ENCODE measurements at places on chromosomes 12 and 14.
A peak's percentile ranks its signal among the peaks of the same experiment; 100 is the strongest.

DNA sequence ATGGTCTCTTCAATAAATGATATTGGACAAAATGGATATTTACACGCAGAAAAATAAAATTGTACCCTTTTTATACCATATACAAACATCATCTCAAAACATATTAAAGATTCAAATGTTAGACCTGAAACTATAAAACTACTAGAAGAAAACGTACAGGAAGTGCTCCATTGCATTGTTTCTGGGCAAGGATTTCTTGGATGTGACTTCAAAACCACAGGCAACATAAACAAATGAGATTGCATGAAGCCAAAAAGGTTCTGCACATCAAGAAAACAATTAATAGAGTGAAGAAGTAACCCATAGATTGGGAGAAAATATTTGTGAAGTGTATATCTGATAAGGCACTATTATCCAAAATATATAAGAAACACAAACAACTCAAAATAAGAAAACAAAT lies 812.4 kb downstream of the NRXN3 start:
- no peak for DNase-seq

GRCh38 chr12:1795221-1795784 lies 25.1 kb upstream of the LRTM2 start:
- DNase-seq = no peak

GRCh38 chr14:74647061-74647677 lies 35.1 kb upstream of the LTBP2 start:
- no peak for DNase-seq

- no peak for DNase-seq
These were observed 867 bp downstream of the RHOJ start for GRCh38 chr14:63205044-63205575.

DNA sequence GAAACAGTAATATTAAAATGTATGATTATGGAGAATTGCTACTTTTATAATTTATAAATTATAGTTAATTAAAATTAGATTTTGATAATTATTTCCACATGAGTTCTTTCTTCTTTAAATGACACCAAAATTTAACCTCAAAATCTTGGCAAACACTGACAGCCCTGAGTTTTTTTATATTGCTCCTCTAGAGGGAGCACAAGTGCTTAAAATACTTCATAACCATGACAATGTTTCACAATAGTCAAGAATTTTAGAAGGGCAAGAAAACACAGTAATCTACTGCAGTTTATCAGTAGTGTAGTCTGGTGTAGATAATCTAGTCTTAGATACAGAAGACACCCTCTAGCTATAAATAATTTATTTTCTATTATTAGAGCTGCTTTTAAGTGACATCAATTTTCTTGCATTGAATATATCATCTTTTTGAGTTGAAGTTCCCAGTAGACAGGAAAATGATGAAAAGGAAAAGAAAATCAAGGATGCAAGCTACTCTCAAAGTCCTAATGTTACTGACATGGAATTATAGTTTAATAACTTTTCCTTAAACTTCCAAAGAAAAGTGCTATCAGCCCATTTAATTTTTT lies 14.3 kb upstream of the PTGER2 start:
- peak; percentile 38 for DNase-seq

DNA sequence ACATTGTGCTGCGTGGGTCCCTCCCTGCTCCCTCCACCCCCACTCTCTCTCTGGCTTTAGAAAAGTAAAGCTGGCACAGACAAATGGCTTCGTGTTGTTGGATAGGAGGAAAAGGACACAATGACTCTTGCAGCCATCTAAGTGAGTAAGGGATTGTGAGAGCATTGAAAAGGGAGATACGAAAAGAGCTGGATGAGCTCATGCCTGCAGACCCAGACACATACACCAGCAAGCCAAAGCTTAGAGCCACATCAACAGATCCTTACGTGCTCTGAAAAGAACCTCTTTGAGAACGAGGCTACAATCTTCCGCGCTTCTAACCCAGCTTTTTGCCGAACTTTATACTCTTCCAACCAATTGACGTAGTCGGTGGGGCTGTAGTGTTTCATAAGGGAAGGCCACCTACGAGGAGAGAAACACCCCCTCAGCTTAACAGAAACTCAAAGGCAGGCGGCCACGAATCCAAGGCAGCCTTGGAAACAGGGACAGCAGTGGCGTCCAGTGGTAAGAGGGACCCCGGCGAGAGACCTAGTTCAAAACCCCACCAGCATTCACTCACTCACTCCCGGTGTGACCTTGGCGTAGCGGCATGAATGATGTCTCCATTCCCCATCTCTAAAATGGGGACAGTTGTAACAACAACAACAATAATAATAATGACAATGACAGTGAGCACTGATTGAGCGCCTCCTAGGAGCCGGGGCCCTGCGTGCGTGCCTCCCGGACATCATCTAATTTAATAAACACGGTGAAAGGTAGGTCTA lies 1.1 kb downstream of the FBXO21 start:
- DNase-seq = peak; percentile 24

GRCh38 chr12:69339999-69340398 lies 8.2 kb upstream of the LYZ start:
- no peak for DNase-seq

DNA sequence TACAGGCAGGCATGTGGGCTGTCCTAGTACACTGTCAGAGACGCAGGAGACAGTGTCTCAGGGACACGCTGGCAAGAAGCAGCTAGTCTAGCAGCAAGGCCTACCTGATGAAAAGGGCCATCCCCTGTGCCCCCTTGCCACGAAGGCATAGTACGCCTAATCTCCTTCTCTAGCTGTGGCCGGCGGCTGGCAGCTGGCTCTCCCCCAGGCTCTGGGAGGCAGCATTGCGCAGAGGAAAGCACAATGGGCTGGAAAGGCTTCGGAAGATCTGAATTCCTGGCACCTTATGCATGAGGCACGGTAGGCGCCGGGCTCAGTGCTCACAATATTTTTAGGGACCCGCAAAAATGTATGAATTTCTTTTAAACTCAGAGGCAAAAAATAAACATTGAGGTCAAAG lies 16.0 kb upstream of the PLEKHH1 start:
- DNase-seq = no peak

DNA sequence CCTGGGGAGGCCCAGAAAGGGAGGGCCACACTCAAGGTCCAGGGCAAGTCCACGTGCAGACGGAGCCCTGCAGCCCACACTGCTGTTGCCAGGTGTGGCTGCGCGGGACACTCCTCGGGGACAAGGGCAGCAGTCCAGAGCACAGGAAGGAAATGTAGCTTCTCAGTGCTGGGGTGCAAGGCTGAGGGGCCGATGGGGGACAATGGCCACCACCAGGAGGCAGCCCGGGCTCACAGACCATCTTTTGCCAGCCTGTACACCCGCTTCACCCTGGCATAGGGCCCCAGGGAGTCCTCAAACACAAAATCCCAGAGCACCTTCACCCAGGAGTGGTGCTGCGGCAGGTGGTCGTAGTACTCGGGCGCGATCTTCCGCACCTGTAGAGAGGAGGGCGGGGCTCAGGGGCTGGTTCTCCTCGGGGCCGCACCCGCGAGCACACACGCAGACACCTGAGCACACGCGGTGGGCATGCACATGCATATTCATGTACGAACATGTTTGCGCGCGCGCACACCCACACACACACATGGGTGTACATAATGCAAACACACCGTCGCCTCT lies 12.8 kb downstream of the DEGS2 start:
- no peak for DNase-seq

DNA sequence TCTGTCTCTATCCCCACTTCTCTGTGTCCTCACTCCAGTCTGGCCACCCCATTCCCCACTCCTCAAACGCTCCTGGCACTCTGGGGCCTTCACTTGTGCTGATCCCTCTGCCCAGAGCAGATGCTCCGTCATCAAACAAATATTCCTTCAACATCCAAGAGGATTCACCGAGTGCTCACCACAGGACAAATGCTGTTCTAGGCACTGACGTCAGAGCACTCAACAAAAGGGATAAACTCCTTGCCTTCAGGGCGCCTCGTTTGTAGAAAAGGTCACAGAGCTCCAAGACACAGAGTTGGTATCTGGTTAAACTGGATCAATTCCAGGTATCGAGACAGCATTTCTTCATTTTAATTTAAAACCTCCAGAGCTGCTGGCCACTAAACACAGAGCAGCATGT lies 35.3 kb downstream of the PSMC1 start:
- no peak for DNase-seq

- DNase-seq = no peak
These were observed 393.4 kb upstream of the SEL1L start for GRCh38 chr14:81927070-81927469.

DNA sequence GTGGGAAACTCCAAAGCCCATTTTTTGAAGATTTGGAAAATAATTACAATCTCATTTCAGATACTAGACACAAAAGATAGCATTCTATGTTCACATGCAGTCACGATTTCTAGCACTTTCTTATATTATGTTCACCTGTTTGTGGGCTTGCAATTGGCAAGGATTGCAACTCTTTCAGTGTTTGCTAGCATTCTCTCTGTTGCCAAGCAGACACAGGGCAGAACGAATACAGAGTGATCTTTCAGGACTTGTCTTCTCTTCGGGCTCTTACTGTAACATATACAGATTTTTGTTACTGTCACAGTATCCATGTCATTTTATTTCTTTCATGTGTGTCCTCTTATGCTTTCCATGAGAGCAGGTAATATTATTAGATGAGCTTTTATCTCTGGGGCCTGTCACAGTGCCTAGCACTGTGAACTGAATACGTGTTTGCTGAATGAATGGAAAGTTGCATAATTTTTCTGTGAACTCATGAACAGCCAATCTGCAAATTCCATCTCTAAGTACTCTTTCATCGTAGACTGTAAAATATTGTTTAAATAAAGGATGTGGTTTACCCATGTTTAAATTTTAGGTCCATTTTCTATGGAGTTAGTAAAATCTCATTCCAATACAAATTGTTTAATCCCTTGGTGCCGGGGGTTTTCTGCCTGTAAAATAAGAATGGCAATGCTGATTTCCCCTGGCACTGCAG lies 105.1 kb downstream of the BMP4 start:
- no peak for DNase-seq

DNA sequence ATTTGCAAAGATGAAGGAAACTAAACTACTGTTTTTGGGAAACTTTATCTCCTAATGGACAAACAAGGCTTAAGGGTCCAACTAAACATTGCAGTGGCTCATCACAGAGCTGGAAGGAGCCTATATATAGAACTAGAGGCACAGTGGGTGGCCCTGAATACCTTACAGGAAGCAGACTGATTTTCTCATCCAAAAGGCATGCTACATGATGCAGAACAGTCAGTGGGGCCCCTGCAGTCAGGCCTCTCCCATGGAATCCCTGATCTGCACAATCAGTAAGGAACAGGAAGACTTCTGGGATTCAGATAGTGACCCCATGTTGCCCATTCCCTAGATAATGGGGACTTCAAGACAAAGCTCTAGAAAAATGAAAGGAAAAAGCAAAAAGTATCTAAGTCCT lies 1.9 kb upstream of the LLPH start:
- peak; percentile 28 for DNase-seq

GRCh38 chr14:53807542-53807941 lies 149.1 kb downstream of the BMP4 start:
- DNase-seq = no peak

DNA sequence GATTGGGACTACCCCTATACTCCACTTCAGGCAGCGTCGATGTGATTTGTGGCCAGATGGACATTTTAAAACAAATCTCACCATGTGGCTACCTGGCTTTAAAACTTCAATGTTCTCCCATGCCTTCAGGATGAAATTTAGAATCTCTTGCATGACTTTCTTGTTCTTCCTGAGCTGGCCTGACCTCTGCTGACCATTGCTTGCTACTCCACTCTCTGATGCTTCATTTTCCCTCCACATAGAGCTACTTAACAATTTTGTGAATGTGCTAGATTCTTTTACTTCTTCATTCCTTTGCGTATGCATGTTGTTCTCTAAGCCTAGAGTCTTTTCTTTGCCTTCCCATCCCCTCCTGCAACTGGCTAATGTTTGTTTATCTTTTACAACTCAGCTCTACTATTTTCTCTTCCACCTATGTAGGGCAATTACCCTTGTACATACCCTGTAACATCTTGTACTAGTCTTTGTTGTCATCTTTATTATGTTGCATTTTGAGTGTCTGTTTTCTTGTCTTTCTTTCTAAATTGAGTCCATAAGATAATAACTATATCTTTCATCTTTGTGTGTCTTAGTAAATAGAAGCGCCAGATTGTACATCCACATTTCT lies 41.2 kb downstream of the YLPM1 start:
- DNase-seq = peak; percentile 20

DNA sequence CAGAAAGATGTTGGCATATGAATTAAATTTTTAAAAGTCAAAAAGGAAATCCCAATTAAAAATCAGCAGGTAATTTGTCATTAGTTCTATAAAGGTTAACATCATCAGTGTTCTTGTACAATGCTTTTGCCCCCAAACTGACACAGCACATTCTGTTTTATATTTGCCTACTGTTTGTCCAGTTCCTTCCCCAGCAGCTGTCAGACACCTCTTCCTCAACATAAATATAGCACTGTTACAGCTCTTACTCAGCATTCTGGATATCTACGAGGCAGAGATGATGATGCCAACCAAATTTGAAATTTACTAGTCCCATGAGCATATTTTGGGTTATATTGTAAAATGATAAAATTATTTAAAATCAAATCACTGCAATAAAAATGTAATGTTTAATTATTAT lies 124.6 kb downstream of the SINHCAF start:
- DNase-seq = no peak

- no peak for DNase-seq
These were observed 248.1 kb downstream of the GLT1D1 start for GRCh38 chr12:129101404-129101803.

All from AG09309 (cell line).